ENCODE measurements at places on chromosomes 13 and 19. TPM values are rescaled to one million over a fixed set of nuclear protein-coding genes. Genes with fewer than 3 reads are reported as not detected.

DNA sequence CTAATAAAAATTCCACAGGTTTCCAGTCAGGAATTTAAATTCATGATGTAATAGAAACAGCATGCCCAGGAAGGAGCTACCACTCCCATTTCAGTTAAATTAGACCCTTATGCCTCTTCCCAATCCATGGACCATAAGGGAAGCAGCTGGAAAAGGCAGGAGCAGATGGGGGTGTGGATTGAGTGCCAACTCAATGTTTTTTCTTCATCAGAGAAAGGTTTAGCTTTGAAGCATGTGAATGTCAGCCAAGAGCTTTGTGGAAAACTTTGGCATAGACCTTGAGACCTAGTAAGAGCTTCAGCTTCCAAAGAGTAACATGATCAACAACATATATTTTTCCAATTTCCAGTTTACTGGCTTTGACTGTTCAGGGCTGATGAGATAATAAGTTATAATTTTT lies 2139.9 kb downstream of the PCDH9 start:
- DNase-seq = no peak

DNA sequence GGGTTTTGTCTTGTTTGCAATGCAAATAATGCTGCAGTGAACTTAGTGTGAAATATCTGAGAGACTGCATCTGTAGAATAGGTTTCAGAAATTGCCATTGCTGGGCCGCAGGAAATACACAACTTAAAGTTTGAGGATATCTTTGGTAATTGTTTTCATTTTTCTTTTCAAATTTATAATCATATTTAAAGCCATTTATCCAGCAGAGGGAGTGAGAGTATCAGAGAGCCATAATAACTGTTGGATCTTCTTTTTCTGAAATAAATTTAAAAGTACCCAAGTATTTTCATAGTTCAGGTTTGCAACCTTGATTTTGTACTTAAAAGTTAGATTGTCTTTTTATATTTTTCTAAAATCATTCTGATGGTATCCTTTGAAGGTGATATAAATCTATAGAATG lies 99.4 kb downstream of the ZMYM2 start:
- DNase-seq = no peak

DNA sequence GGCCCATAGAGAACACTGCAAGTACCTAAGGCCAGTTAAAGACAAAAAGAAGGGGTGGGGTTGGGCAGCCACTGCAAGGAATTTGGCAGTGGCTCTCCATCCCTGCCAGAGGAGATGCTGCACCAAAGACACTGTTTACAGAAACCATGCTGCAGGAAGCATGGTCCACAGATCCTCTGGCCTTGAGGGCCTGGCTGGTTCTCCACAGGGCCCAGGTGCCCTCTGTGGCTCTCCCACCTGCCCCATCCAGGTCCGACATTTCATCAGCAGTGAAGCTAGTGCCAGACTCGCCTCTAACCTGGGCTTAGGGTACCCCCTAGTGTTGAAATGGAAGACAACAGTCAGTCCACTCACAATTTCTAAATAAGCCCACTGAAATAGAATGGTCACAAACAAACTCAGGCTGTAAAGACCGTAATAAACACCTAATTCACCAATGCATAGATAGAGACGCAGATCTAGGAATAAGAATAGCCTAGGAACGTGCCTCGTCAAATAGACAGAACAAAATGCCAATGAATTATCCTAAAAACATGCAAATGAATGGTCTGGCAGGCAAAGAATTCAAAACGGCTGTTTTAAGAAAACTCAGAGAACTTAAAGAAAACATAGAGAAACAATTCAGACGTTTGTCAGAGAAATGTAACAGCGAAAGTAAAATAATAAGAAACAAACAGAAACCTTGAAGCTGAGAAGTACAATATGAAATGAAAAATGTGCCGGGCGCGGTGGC lies 23.3 kb downstream of the LYPD4 start:
- DNase-seq = no peak

DNA sequence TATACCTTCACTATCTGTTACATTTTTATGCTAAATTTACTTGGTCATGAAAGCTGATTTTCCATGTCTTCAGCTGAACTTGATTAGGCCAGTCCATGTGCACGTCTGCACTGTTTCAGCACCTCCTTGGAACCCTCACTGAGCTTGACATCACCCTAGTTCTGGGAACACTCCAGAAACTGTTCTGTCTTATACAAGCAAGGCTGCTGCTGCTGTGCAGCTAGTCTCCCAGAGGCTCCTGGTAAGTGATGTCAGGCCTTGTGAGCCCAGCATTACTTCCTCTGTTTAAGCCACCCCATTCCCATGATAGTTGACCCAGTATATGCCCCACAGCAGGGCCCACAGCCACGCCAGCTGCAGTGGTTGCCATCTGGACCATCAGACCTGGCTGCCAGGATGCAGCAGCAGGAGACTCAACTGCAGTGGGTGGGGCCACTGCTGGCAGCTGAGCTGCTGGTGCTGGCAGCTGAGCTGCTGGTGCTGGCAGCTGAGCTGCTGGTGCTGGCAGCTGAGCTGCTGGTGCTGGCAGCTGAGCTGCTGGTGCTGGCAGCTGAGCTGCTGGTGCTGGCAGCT lies 90.5 kb upstream of the AKAP11 start:
- DNase-seq = no peak

GRCh38 chr19:10356431-10356830 lies 17.0 kb upstream of the ICAM3 start:
- DNase-seq = no peak

DNA sequence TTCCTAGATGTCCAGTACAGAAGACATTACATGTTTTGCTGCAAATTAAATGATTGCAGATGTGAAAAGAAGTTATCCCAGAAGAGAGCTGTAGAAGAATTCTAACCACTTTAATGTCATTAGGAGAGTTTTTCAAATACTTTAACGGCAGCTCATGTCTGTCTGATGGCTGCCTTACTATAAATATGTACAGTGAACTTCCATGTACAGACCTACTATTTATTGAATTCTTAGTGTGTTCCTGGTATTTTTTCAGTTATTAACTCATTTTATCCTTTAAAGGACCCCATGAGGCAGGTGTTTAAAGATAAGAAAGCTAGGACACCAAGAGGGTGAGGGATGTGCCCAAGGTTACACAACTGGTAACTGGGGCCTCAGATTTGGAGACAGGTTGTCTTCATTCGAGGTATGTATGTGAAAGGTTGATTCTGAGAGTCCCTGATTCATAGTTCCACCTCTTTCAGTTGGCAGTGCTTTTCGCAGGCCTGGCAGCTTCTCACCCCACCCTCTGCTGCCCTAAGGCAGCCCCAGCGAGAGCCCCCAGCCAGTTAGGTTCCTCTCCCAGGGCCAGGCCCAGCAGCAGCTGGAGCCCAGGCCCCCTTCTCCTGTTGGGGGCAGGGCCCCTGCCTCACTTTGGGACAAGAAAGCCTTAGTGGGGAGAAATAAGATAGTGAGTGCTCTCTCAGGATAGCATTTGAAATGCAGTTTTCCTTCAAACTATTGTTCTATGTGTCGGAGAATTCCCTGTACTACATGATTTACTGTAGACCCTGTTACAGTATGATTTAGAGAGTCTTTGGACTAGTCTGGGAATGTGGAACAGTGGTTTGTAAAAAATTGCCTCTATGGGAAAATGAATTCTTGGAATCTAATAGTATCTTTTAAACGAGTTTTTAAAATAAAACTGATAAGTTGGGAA lies 67.7 kb upstream of the TEX29 start:
- no peak for DNase-seq

DNA sequence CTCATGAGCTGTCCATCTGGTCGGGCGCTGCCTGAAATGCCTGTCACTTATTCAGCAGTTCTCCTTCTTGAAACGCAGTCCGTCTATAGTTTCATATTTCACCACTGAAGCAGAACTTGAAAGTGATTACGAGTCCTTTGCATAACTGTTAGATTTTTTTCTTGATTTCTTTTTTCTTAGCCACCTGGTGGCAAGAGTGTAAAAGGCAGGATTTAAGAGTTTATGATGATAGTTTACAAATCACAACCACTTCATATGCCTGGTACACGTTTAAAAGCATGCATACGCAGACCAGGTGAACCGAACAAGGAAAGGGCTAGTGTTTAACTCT lies 45.8 kb downstream of the GGACT start:
- DNase-seq = no peak

DNA sequence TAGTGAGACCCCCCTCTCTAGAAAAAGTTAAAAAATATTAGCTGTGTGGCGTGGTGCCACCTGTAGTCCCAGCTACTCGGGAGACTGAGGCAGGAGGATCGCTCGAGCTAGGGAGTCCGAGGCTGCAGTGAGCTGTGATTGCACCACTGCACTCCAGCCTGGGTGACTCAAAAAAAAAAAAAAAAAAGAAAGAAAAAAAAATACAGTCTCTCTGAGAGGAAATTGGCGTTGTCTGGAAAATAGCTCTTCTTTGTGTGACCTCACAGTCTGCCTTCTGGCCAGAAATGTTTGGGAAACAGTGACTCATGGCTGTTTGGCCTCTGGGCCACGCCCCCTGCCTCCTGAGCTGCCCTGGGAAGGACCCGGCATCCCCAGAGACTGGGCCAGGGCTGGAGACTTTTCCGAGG lies 10.7 kb downstream of the MARCHF2 start:
- peak; percentile 98 for DNase-seq

DNA sequence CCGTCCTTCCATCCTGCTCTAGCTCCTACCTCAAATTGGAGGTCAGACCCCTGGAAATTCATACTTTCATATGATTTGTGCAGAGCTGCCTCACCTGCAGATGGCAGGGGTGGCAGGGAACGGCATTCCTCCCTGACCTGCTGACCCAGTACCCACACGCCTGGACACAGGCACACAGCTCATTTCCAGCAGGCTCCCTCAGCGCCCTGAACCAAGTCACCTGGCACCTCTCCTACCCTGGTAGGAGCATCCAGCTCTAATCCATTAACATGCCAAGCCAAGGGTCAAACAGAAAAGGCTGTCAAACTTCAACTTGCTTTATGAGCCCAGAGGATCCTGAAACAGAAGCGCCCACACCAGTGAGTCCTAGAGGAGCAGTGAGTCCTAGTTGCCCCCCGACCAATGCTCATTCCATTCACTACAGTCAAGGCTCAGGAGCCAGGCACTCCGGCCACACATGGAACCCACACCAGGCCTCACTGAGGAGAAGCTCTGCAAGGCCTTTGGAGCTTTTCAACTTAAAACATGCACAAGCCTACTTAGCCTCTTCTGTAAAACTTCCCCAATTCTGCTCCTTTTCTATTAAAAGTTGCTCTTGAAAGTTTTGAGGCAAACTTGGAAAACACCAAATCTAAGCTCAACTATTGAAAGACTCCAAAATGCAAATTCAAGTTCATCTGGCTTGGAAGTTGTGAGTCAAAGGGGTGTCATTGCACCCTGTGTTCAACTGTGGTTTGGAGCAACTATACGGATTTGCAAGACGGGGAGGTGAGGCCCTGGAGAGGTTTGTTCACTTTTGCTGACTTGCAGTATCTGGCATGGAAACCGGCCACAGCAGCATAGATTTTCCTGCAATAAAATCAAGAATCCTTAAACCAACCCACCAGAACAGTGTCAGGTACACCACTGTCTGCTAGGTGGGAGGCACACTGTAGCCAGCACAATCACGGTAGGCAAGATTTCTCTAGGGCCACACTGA lies 96.7 kb downstream of the CRYL1 start:
- no peak for DNase-seq

- DNase-seq = no peak
Observed at GRCh38 chr19:13729859-13730258, 34.5 kb upstream of the MRI1 start.

- no peak for DNase-seq
Observed at GRCh38 chr13:60571571-60571970, 174.6 kb downstream of the TDRD3 start.

- DNase-seq = peak; percentile 52
Observed at GRCh38 chr19:53010494-53010893, 3.2 kb upstream of the ERVV-1 start.

GRCh38 chr19:49749055-49749716 lies 13.9 kb downstream of the TSKS start:
- DNase-seq = no peak

Gene HAUS5
- total RNA-seq = 10.4 TPM

Gene PDE4C
- not detected for total RNA-seq

Gene CACNA1A
- 0.22 TPM for total RNA-seq

Gene C13orf42
- total RNA-seq = 0.10 TPM

Gene IRGC
- not detected for total RNA-seq

Gene ATXN8OS
- total RNA-seq = not detected

Gene ZNF528
- total RNA-seq = 14.3 TPM

Gene TSHZ3
- 3.3 TPM for total RNA-seq

Gene PRRG2
- total RNA-seq = 31.2 TPM

Gene CPB2
- total RNA-seq = 0.29 TPM

Gene EBI3
- total RNA-seq = not detected
